Thoracic aorta (tissue), 2 donors: ENCODE measurements at places on chromosomes 2 and 18.
A peak's percentile ranks its signal among the peaks of the same experiment; 100 is the strongest.

- no peaks in the 10 kb centered on the region for H3K36me3 ChIP-seq
- no peak overlapping the region for H3K4me3 ChIP-seq
- no peaks in the 10 kb centered on the region for H3K4me1 ChIP-seq
- DNase-seq: no peak
- H3K27me3 ChIP-seq: no peaks in the 10 kb centered on the region
- H3K27ac ChIP-seq: no peak overlapping the region
Measured at GRCh38 chr2:234914371-234915154, 37.3 kb upstream of the SH3BP4 start.

- no peaks in the 10 kb centered on the region for H3K4me1 ChIP-seq
- no peak overlapping the region for H3K4me3 ChIP-seq
- no peaks in the 10 kb centered on the region for H3K36me3 ChIP-seq
Measured at GRCh38 chr2:226977775-226978190, 141.9 kb downstream of the RHBDD1 start.

GRCh38 chr2:195899226-195899625 lies 169.4 kb downstream of the DNAH7 start:
- H3K4me3 ChIP-seq: no peak overlapping the region
- H3K27me3 ChIP-seq: no peaks in the 10 kb centered on the region
- H3K36me3 ChIP-seq: no peaks in the 10 kb centered on the region

DNA sequence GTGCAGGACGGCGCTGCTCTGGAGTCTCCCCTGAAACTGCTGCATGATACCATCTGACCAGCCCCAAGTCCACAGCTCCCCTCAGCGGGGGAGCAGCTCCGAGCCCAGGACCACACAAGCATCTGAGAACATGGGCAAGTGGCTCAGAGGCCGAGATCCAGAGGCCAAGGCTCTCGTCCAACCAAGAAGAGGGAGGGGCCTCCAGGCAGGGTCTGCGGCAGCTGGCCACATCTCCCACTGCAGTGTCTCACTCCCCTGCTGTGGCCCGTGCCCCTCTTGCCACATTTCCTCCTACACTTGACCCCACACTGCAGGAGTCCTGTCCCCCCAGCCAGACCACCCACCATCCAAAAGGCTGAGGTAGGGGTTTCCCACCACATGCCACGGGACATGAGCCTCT lies 50.2 kb downstream of the TFCP2L1 start:
- H3K27ac ChIP-seq: no peak overlapping the region
- DNase-seq: no peak
- no peak overlapping the region for H3K4me3 ChIP-seq
- no peaks in the 10 kb centered on the region for H3K36me3 ChIP-seq
- no peaks in the 10 kb centered on the region for H3K27me3 ChIP-seq

- no peaks in the 10 kb centered on the region for H3K27me3 ChIP-seq
- no peak for DNase-seq
- H3K27ac ChIP-seq: no peak overlapping the region
Measured at GRCh38 chr2:100071335-100072043, 70.9 kb downstream of the AFF3 start.

- DNase-seq: no peak
- no peak overlapping the region for H3K27ac ChIP-seq
- no peaks in the 10 kb centered on the region for H3K27me3 ChIP-seq
- H3K36me3 ChIP-seq: no peaks in the 10 kb centered on the region
- H3K4me3 ChIP-seq: no peak overlapping the region
Measured at GRCh38 chr18:70688286-70688685, 399.4 kb downstream of the SOCS6 start.

DNA sequence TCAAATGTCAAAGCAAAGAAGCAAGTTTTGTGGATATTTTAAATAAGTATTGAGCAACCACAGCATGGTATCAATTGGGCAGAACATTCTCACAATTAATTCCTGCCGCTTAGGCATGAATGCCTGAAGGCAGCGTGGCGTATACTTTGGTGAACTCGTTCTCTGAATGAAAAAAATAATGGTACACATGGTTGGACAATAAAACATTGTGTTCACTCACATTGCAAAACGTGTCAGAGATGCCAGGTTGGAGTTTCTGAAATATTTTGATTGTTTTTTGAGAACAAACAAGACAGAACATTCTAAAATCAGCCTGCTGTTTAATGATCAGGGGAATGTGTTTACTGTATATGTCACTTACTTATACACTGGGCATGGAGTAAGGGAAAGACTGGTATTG lies 254.2 kb downstream of the CDH2 start:
- H3K4me3 ChIP-seq: no peak overlapping the region
- no peaks in the 10 kb centered on the region for H3K27me3 ChIP-seq
- H3K4me1 ChIP-seq: no peaks in the 10 kb centered on the region

DNA sequence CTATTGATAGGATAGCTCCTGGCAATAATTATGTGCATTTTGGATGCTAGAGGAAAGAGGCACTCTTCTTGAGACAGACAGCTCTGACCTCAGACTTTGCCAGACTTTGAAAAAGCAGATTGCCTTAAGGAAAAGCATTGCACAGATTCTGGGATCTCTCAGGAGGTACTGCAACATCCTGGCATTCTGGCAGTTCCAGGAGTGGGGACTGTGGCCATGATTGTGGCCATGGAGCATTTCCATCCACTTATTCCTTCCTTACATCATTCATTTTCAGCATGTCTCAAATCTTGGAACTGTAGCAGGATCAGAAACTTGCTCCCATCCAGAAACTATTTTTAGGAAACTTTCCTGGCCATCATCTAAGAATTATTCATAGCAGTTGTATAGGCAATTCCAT lies 144.9 kb upstream of the FOSL2 start:
- H3K4me3 ChIP-seq: no peak overlapping the region
- no peak for DNase-seq
- H3K4me1 ChIP-seq: no peaks in the 10 kb centered on the region
- H3K27me3 ChIP-seq: no peaks in the 10 kb centered on the region
- no peak overlapping the region for H3K27ac ChIP-seq
- no peaks in the 10 kb centered on the region for H3K36me3 ChIP-seq

DNA sequence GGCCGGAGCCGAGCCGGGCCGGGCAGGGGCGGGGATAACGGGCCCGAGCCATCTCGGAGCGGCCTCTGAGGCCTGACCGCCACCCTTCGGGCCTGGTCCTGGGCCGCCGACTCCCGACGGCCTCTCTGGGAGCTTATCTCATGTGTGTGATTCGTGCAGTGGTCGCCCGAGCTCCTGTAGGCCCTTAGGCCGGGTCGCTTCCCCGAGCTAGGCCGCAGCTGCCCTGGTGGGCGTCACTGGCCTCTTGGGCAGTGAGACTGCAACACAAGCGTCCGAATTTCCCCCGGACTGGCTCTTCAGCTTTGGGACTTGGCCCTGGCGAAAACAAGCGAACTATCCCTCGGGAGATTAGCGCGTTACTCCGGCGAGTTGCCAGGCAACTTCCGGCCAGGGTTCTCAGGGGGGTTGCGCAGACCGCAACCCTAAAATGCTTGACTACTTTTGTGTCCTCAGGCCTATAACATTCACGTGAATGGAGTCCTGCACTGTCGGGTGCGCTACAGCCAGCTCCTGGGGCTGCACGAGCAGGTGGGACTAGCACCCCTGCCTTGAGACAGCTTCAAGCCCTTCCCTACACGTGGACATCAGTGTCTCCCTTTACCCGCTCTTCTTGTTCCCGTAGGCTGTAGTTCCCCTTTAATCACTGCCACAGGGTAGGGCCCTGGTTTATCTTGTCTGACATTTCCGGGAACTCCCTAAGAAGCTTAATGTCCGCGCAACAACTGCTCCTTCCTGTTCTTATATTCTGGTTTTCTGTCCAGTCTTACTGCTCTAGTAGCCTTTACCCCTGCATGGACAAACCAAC lies 602 bp downstream of the SNX17 start:
- H3K4me1 ChIP-seq: peaks cover 26% of the 10 kb centered on the region
- H3K36me3 ChIP-seq: peaks cover 58% of the 10 kb centered on the region
- H3K4me3 ChIP-seq: peak overlapping the region; percentile 84
- DNase-seq: no peak

- H3K4me3 ChIP-seq: no peak overlapping the region
- H3K27me3 ChIP-seq: no peaks in the 10 kb centered on the region
- no peak overlapping the region for H3K27ac ChIP-seq
- no peak for DNase-seq
- no peaks in the 10 kb centered on the region for H3K4me1 ChIP-seq
- no peaks in the 10 kb centered on the region for H3K36me3 ChIP-seq
Measured at GRCh38 chr2:159501743-159502142, 114.6 kb downstream of the BAZ2B start.

GRCh38 chr2:136135921-136136906 lies 18.3 kb upstream of the CXCR4 start:
- no peaks in the 10 kb centered on the region for H3K36me3 ChIP-seq
- no peaks in the 10 kb centered on the region for H3K27me3 ChIP-seq
- H3K4me1 ChIP-seq: no peaks in the 10 kb centered on the region
- H3K4me3 ChIP-seq: peak overlapping the region; percentile 3

DNA sequence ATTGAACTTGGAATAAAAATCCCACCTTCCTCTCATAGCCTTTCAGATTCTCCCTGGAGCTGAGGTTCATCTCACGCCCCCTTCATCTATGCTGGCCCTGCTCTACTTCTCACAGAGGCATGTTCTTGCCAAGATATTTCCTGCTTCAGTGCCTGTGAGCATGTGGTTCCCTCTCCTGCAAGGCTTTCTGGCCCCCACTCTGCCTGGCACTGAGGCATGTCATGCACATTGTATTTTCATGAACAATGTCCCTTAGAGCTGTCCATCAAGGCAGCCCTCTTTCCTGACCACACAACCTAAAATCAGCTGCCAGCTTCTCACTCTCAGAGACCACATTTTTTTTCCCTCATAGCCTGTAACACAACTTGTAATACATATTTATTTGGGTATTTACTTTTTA lies 18.0 kb upstream of the HK2 start:
- H3K4me3 ChIP-seq: no peak overlapping the region
- no peaks in the 10 kb centered on the region for H3K27me3 ChIP-seq
- no peak overlapping the region for H3K27ac ChIP-seq
- H3K4me1 ChIP-seq: peaks cover 11% of the 10 kb centered on the region
- H3K36me3 ChIP-seq: no peaks in the 10 kb centered on the region
- DNase-seq: no peak

- DNase-seq: no peak
- H3K27me3 ChIP-seq: no peaks in the 10 kb centered on the region
- H3K4me3 ChIP-seq: no peak overlapping the region
- H3K27ac ChIP-seq: no peak overlapping the region
- H3K4me1 ChIP-seq: peaks cover 12% of the 10 kb centered on the region
Measured at GRCh38 chr18:6624661-6625311, 104.7 kb upstream of the ARHGAP28 start.

- no peak overlapping the region for H3K27ac ChIP-seq
- H3K36me3 ChIP-seq: no peaks in the 10 kb centered on the region
- no peak overlapping the region for H3K4me3 ChIP-seq
- H3K4me1 ChIP-seq: no peaks in the 10 kb centered on the region
- DNase-seq: no peak
Measured at GRCh38 chr2:98027538-98027937, 31.8 kb upstream of the TMEM131 start.

GRCh38 chr2:226018641-226019040 lies 619.1 kb downstream of the NYAP2 start:
- H3K4me3 ChIP-seq: no peak overlapping the region
- no peaks in the 10 kb centered on the region for H3K4me1 ChIP-seq
- H3K27me3 ChIP-seq: no peaks in the 10 kb centered on the region
- DNase-seq: no peak
- no peak overlapping the region for H3K27ac ChIP-seq

- H3K4me3 ChIP-seq: no peak overlapping the region
- no peaks in the 10 kb centered on the region for H3K27me3 ChIP-seq
- H3K4me1 ChIP-seq: no peaks in the 10 kb centered on the region
- H3K36me3 ChIP-seq: no peaks in the 10 kb centered on the region
Measured at GRCh38 chr18:62850619-62851306, 135.4 kb downstream of the PHLPP1 start.

DNA sequence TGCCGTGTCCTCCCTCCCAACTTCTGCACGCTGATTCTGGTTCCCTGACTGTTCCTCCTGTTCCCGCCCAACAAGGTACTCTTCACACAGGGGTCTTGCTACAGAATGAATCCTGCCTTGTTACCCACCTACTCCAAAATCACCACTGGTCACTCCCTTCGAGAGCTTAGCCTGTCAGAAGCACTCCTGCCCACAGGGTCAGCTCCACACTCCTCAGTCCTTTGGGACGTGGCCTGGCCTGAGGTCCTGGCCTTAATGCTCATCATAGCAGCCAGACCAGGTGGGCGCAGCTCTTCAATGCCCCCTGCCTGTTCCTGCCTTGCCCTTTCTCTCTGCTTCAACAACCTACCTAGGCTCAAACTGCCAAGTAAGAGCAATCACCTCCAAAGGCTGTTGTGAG lies 27.8 kb upstream of the ID2 start:
- no peaks in the 10 kb centered on the region for H3K36me3 ChIP-seq
- H3K27ac ChIP-seq: no peak overlapping the region
- H3K4me1 ChIP-seq: no peaks in the 10 kb centered on the region
- no peaks in the 10 kb centered on the region for H3K27me3 ChIP-seq

GRCh38 chr18:31646332-31647126 lies 37.9 kb downstream of the B4GALT6 start:
- no peaks in the 10 kb centered on the region for H3K36me3 ChIP-seq
- DNase-seq: no peak
- H3K27me3 ChIP-seq: no peaks in the 10 kb centered on the region
- H3K4me3 ChIP-seq: no peak overlapping the region
- no peak overlapping the region for H3K27ac ChIP-seq
- no peaks in the 10 kb centered on the region for H3K4me1 ChIP-seq

GRCh38 chr2:29309090-29310029 lies 194.1 kb downstream of the CLIP4 start:
- no peaks in the 10 kb centered on the region for H3K27me3 ChIP-seq
- H3K27ac ChIP-seq: no peak overlapping the region
- no peaks in the 10 kb centered on the region for H3K36me3 ChIP-seq
- H3K4me3 ChIP-seq: no peak overlapping the region
- no peak for DNase-seq

GRCh38 chr2:138699421-138699820 lies 80.8 kb downstream of the NXPH2 start:
- no peak overlapping the region for H3K4me3 ChIP-seq
- no peaks in the 10 kb centered on the region for H3K4me1 ChIP-seq
- H3K27me3 ChIP-seq: no peaks in the 10 kb centered on the region
- H3K27ac ChIP-seq: no peak overlapping the region
- no peaks in the 10 kb centered on the region for H3K36me3 ChIP-seq

- no peaks in the 10 kb centered on the region for H3K4me1 ChIP-seq
- peak overlapping the region; percentile 3 for H3K27ac ChIP-seq
- no peak overlapping the region for H3K4me3 ChIP-seq
- no peaks in the 10 kb centered on the region for H3K36me3 ChIP-seq
- no peak for DNase-seq
- no peaks in the 10 kb centered on the region for H3K27me3 ChIP-seq
Measured at GRCh38 chr2:136131961-136132824, 14.2 kb upstream of the CXCR4 start.

- H3K27me3 ChIP-seq: no peaks in the 10 kb centered on the region
- H3K27ac ChIP-seq: no peak overlapping the region
- DNase-seq: no peak
- no peaks in the 10 kb centered on the region for H3K36me3 ChIP-seq
- H3K4me3 ChIP-seq: no peak overlapping the region
- H3K4me1 ChIP-seq: no peaks in the 10 kb centered on the region
Measured at GRCh38 chr2:238920053-238920452, 72.2 kb downstream of the TWIST2 start.

DNA sequence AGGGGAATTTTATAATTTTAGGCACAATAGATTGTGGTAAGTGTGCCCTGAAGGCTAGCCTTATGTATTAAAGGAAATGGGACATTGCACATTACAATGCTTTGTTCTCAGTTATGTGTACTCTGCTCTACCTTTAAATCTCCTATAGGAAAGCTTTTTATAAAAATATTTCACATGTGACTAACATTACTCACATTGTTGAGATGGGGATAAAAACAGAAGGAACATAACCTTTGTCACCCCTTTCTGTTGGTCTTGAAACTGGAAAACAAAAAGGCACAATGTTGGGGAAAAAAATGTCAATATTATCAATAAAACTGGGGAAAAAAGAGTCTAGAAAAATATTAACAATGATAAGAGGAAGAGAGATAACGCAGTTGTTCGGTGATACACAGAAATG lies 17.3 kb upstream of the STAT1 start:
- H3K36me3 ChIP-seq: no peaks in the 10 kb centered on the region
- no peak overlapping the region for H3K4me3 ChIP-seq
- DNase-seq: no peak
- no peaks in the 10 kb centered on the region for H3K4me1 ChIP-seq
- H3K27me3 ChIP-seq: no peaks in the 10 kb centered on the region
